ENCODE measurements at places on chromosomes 7 and 10.

DNA sequence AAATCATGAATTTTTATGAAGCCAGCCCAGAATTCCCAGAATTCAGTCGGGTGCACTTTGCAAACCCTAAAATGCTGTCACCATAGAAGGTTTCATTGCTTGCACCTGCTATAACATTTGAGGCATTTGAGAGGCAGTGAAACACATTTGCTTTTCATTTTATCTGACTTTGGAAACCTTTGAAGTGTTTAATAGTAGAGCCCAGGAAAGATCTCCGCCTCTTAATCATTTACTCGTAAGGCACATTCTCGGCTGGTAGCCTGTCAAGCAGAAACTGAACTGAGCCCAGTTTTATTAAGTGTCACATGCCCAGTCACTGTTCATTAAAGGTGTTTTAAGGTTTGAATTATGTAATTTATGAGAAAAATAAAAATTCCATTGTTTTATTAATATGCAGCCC is 247.6 kb downstream of the EMX2 start:
- no peak for DNase-seq

DNA sequence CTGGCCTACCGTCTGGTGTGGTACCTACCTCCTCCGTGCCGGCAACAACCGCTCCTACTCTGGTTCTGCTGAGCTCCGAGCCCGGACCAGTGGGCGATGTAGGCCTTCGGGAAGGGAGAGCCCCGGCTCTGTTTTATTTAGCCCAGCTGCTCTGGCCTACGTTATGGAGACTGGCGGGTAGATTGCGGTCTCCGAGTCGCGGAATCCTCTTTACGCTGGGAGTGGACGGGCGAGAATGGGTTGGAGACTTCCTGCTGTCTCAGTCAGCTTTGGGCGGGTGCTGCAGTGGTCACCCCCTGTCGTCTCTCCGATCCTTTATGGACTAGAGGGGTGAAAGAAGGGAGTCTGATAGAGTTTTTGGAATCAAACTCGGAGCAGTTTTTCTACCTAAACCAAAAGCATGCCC is 406 bp downstream of the CBLL1 start:
- no peak for DNase-seq

DNA sequence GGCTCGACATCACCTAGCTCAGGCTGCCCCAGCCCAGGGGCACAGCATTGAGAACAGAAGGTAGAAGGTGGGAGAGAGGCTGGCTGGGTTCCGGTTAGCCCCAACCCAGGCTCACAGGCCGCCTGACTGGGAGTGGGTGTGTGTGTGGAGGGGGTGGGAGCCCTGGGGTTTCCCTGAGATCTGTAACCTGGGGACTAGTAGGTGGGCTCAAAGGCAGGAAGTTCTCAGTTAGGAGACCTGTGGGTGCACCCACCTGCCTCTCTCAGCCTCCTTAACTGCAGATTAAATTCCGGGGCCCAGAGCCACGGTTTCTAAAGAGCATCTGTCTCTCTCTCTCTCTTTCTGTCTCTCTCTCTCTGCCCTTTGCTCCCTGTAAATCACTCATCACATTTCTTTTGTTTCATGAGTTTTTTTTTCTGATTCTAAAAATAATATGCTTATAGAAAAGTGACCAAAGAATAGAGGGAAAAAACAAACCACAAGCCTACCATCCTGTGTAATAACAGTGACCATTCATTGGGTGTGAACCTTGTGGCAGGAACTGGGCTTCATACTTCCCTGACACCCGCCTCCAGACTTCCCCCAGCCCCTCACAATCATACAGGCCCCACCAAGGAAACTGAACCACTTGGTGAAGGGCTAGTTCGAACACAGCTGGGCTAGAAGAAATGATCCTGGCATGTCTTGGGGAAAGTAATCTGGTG is 83.4 kb upstream of the SMNDC1 start:
- DNase-seq = no peak

DNA sequence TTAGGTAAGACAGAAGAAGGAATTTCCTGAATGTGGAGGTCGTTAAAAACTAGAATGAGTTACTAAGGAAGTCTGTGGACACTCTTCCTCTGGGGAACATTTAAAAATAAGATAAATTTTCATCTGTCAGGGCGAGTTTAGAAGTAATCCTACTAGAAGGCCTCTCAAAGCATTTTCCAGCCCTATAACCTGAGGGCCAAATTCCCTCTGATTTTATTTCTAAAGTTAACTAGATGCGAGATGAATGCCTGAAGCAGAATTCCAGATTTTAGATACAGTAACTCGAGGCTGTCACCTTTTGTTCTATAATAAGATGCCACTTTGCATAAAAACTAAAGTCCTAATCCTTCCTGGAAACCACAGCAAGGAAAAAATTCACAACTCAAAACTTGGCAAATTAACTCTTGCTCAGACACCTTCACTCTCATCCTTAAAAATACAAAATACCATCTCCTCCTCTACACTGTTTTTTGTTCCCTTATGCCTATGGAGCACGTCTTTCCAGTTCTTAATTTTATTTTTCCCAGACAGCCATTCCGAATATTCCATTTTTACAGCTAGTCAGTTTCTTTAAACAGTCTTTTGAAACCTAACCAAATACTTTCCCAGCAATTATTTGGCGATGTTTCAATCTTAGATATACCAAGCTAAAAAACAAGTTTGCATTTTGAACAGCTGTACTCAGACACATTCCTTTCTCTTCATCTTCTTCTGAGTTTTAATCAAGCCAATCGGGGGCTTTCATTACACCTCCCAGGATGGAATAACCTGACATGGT is 420.7 kb upstream of the NFE2L3 start:
- DNase-seq = no peak

DNA sequence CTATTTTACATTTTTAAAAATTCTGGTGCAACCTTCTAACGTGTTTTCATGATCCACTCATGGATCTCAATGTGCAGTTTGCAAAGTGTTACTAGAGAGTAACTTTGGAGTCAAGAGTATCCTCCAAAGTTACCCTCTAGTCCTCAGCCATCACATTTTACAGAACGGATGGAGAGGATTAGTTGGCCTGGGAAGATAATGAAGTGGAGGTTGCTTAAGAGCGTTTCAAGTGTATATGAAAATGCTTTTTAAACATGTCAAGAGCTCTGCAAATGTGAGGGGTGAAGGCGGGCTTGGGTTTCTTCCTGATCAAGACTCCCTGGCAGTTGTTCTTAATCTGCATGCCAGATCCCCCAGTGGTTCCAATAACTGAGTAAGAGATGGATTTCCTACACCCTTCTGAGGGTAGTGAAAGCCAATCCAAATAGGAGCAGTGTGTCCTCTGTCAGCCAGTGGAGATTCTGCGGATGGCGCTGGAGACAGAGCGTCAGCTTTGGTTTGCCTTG is 299.4 kb upstream of the NPVF start:
- DNase-seq = no peak

DNA sequence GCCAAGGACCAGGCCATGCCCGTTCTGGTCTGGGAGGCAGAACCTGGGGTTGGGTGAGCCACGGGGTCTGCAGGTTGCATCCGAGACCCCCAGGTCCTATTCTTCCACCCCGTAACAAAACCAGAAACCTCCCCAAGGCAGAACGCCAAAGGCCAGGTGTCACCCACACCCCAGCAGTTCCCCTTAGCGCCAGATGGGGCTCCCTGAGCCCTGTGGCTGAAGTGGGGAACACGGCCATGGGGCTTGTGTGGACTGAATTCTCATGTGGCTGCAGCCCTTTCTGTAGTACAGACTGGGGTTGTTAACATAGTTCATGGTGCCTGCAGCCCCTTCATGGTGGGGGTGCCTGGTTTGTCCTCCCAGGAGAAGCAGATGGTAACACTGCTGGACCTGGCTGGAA is 10.2 kb downstream of the BRI3 start:
- no peak for DNase-seq

DNA sequence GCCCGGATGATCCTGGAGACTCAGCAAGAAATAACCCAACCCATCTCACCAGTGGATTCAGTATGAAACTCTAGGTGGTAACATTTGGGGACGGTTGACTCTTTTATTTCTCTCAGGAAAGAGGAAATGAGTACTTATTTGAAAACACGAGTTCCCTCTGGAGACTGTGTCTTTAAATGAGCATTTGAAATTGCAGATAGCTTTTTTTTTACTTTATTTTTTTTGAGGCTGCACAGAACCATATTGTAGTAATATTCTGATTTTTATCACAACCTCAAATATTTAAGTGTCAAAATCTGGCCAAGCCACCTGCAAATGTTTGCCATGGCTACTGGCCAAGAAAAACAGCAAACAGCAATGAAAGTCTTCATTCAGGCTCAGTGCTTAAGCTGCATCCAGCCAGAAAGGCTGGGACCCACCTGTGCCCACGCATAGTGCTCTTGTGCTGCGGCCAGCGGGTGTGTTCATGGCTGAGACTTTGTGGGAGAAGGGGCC is 160.8 kb downstream of the CREB5 start:
- DNase-seq = no peak

- DNase-seq = no peak
Observed at GRCh38 chr7:45657136-45657889, 83.1 kb downstream of the ADCY1 start.

All from left renal cortex interstitium (tissue), 4 donors.